AG10803 (cell line): ENCODE measurements at places on chromosomes 16 and 17.

- DNase-seq: no peak
These were observed 4.1 kb upstream of the TNFRSF13B start for GRCh38 chr17:16975744-16976625.

DNA sequence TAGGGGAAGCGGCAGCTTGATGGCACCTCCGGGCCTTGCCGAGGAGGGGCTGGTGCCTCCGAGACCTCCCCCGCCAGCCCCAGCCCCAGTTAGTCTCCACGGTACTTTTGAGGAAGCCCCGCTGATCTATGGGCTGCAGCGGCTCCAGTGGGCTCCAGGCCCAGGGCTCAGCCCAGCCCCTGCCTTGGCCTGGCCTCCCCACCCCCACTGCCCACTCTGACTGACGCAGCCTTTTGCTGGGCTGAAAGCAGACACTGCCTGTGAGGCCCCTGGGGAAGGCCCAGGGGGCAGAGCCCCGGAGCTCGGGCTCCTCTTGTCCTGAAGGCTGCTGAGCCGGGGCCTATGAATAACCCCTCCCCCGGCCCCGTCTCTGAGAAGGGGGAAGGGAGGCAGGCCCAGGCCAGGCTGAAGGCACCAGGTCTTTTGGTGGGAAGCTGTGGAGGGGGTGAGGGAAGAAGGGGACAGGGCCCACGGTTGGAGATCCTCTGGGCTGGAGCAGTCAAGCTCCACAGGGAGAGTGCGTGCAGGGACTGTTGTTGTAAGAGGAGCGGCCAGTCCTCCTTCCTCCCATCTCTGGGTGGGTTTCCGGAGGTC, 7.5 kb upstream of the SMTNL2 start:
- no peak for DNase-seq

GRCh38 chr16:28317040-28317880, 24.9 kb downstream of the SBK1 start:
- peak; percentile 29 for DNase-seq

DNA sequence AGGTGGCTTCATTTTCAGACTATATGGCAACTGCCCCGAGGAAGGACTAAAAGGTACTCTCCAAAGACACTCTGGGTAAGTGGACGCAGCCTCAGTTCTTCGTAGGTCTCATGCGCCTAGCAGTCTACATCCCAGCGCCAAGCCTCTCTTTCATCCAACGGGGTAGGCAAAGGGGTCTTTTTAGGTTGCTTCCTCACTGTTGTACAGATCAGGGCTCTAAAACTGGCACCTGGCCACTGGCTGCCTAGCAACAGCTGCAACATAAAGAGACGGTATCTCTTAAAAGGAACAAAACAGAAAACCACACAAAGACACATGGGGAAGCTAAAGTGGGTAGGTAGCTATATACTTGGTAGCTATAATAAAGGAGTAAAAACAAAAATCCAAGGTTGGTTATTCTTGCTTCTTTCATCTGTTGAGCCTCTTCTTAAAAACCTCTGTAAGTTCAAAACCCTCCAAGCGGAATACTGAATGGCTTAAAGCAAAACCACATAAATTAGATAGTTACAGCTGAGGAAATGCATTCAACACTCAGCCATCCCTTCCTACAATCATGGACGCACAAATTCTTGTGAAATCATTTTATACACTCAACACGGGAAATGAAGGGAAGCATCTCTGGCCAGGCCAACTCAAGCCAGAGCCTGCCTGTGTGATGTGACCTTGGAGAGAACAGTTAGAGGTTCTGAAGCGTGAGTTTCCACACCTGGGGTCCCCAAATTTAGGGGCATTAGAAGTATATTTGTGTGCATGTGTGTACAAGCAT, 22.7 kb downstream of the CYTH1 start:
- no peak for DNase-seq

DNA sequence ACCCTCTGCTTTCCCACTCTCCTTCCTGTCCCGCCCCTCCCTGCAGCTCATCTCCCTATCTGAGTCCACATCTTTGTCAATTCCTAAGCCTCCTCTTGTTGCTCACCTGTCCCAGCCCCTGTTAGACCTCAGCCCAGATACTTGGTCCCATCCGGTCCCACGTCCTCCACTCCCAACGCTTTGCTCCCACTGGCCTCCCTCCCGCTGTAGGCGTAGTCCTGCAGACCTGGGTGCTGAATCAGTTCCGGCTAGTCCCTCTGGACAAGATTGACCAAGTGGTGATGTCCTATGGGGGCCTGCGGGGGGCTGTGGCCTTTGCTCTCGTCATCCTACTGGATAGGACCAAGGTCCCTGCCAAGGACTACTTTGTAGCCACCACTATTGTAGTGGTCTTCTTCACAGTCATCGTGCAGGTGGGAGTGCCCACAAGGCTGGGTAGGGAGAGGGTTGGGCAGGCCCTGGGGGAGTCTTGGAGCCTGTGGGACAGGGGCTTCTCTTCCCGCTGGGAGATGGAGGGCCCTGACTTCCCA, 8.0 kb downstream of the SLC9A5 start:
- no peak for DNase-seq

DNA sequence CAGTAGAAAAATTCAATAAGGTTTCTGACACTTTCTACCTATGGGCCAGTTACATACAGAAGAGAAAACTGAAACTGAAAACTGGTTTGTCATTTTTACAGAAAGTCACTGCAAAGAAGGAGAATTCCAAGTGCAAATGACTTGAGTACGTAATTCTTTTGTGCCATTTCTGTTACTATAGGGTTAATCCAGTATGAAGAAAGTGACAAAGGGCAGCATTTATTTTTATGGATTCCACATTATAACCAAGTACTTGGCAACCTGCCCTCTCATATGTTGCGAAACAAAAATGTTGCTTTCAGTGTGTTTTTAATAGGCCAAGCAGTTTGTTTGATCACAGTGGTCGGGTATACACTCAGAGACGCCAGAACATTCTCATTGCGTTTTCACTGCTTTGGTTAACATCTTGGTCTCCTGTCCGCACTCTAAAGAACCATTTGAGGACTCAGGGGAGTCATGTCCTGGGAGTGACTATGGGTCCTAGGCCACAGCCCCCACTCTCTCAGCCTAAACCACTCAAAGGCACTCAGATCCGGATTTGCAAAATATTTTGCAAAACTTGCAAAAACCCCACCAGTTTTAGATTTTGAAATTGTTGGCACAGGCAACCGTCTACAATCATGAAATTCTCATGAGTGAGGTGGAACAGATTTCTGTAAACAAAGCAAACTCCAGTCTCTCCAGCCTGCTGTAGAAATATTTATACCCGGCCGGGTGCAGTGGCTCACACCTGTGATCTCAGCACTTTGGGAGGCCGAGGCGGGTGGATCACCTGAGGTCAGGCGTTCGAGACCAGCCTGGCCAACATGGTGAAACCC, 15.4 kb upstream of the HELZ start:
- DNase-seq: peak; percentile 86

GRCh38 chr17:33090806-33091205, 99.2 kb downstream of the SPACA3 start:
- DNase-seq: no peak
